ENCODE measurements at places on chromosomes 11 and 22.

- no peak overlapping the region for H3K27ac ChIP-seq
- no peaks in the 10 kb centered on the region for H3K36me3 ChIP-seq
Observed at GRCh38 chr22:39219071-39220039, 25.4 kb downstream of the PDGFB start.

DNA sequence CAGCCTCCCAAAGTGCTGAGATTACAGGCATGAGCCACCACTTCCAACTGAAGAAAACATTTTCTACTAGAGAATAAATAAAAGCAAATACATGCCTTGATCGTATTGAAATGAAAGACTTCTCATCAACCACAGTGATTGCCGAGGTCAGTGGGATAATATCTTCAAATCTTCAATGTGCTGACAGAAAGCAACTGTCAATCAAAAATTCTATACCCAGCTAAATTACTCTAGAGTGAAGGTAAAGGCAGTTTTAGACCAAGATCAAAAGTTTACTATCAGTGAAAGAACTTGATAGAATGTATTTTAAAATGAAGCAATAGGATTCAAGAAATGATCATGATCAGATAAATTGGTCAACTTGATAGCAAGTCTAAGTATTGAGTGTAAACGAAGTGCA is 130.6 kb downstream of the BRD1 start:
- DNase-seq, result no peak
- H3K27ac ChIP-seq, result no peak overlapping the region
- H3K4me1 ChIP-seq, result no peaks in the 10 kb centered on the region
- no peaks in the 10 kb centered on the region for H3K36me3 ChIP-seq
- no peaks in the 10 kb centered on the region for H3K27me3 ChIP-seq

DNA sequence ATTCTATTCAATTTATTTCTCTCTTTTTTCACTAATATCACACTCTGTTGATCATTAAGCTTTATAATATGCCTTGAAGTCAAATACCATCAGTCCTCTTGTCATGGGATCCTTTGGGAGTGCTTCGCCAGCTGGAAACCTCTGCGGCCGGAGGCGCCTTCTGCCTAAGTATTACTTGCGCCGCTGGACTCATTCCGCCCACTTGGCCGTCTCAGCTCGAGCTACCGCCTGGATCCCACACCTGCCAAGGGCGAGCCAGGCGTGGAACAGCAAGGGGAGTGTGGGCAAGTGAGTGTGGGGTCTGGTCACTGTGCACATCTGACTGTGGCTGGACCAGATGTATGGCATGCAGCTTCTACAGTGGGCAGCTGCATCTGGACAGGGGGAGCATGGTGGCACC is 9.1 kb upstream of the MAP6 start:
- no peaks in the 10 kb centered on the region for H3K4me1 ChIP-seq
- H3K27me3 ChIP-seq, result no peaks in the 10 kb centered on the region
- DNase-seq, result no peak
- H3K27ac ChIP-seq, result no peak overlapping the region
- H3K4me3 ChIP-seq, result no peak overlapping the region

GRCh38 chr22:32542677-32543357 is 68.2 kb downstream of the FBXO7 start:
- no peak overlapping the region for H3K4me3 ChIP-seq
- peak overlapping the region; percentile 27 for H3K27ac ChIP-seq
- no peaks in the 10 kb centered on the region for H3K27me3 ChIP-seq
- no peaks in the 10 kb centered on the region for H3K4me1 ChIP-seq

DNA sequence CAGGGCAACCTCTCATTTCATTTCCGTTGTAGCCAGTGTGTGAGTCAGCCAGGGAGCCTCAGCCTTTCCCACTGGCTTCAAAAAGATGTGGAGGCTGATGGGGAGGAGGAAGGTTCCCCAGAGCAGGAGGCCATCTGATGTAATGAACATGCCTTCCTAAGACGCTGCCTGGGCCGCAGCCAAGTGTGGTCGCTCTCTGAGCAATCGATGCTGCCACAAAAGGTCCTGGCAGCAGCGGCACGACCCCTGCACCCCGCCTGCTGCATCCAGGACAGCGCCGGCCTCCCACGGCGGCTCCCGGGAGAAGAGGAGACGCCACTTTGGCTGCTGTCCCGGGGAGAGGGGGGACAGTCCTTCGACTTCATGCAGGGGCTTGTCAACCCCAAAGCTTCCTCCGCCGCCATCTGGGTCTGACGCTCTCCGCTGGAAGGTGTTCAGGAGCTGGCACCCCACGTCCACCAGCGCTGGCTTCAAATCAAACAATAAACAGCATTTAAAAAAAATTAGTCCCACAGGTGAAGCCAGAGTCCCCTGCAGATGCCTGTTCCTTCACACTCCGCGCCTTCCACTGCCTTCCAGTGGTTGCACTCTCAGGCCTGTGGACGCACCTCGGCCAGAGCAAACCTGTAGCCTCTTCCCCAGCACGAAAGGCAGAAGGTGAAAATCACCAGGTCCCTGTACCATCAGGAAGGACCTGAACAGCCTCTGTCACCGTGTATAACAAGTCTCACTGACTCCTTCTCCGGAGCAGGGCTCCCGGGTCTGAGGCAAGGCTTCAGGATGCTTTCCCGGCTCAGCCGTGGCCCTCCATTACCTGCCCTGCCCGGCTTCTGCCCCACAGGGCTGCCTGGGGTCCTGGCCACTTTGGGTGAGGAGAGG is 930.7 kb downstream of the BRD1 start:
- no peaks in the 10 kb centered on the region for H3K27me3 ChIP-seq
- no peak for DNase-seq
- no peaks in the 10 kb centered on the region for H3K36me3 ChIP-seq
- H3K4me3 ChIP-seq, result no peak overlapping the region
- H3K4me1 ChIP-seq, result no peaks in the 10 kb centered on the region

GRCh38 chr11:101336155-101336554 is 206.5 kb upstream of the PGR start:
- no peaks in the 10 kb centered on the region for H3K36me3 ChIP-seq
- H3K4me3 ChIP-seq, result no peak overlapping the region
- DNase-seq, result no peak
- H3K4me1 ChIP-seq, result no peaks in the 10 kb centered on the region
- H3K27ac ChIP-seq, result no peak overlapping the region

DNA sequence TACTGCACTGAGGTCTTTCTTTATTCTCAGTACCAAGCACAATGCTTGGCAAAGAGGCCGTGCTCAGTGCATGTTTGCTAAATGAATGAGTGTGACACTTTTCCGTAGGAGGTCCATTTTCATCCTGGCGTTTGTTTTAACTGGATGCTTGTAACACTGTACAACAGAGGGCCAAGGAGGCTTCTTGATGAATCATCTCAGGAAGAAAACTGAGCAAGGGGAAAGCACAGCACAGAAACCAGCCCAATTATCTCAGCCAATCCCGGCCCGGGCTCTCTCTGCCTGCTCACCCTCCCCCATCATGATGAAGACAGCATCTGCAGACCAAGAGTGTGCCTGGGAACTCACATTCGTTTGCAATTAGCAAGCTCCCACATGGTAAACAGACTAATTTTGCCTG is 570.3 kb downstream of the OPCML start:
- no peak overlapping the region for H3K27ac ChIP-seq
- no peaks in the 10 kb centered on the region for H3K36me3 ChIP-seq
- no peaks in the 10 kb centered on the region for H3K4me1 ChIP-seq
- peaks cover 1% of the 10 kb centered on the region for H3K27me3 ChIP-seq

GRCh38 chr11:121870206-121871045 is 245.6 kb downstream of the BLID start:
- no peaks in the 10 kb centered on the region for H3K36me3 ChIP-seq
- DNase-seq, result no peak
- H3K27me3 ChIP-seq, result no peaks in the 10 kb centered on the region

DNA sequence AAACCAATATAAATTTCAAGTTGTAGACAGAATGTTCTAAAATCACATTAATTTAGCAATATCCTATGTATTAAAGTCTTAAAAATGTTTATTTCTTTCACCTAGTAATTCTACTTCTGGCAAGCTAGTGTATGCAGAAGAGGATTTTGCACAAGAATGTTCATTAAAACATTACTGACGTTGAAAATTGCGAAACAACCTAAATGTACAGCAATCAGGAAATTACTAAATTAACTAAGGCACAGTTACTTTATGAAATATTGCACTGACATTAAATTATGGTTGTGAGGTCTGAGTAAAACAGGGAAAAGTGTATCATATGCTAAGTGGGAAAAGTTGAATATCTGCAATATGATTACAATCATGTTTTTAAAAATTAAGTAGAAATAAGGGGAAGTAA is 4.1 kb downstream of the SLC36A4 start:
- H3K27ac ChIP-seq, result no peak overlapping the region
- H3K4me1 ChIP-seq, result no peaks in the 10 kb centered on the region
- H3K27me3 ChIP-seq, result no peaks in the 10 kb centered on the region

- DNase-seq, result no peak
- H3K4me3 ChIP-seq, result no peak overlapping the region
- H3K4me1 ChIP-seq, result no peaks in the 10 kb centered on the region
- no peaks in the 10 kb centered on the region for H3K27me3 ChIP-seq
- no peaks in the 10 kb centered on the region for H3K36me3 ChIP-seq
Observed at GRCh38 chr11:105975128-105975527, 46.9 kb downstream of the MSANTD4 start.

- H3K36me3 ChIP-seq, result no peaks in the 10 kb centered on the region
Observed at GRCh38 chr11:69520186-69520916, 38.9 kb downstream of the LINC01488 start.

- no peak for DNase-seq
- H3K27me3 ChIP-seq, result no peaks in the 10 kb centered on the region
- no peaks in the 10 kb centered on the region for H3K36me3 ChIP-seq
- no peaks in the 10 kb centered on the region for H3K4me1 ChIP-seq
- no peak overlapping the region for H3K27ac ChIP-seq
Observed at GRCh38 chr11:19474954-19475721, 234.4 kb upstream of the E2F8 start.

- DNase-seq, result no peak
- no peaks in the 10 kb centered on the region for H3K27me3 ChIP-seq
- no peaks in the 10 kb centered on the region for H3K4me1 ChIP-seq
- H3K36me3 ChIP-seq, result no peaks in the 10 kb centered on the region
- H3K27ac ChIP-seq, result no peak overlapping the region
- H3K4me3 ChIP-seq, result no peak overlapping the region
Observed at GRCh38 chr11:85945296-85945695, 90.1 kb downstream of the CCDC83 start.

GRCh38 chr22:17106785-17107546 is 14.2 kb downstream of the TMEM121B start:
- H3K27ac ChIP-seq, result no peak overlapping the region
- H3K36me3 ChIP-seq, result peaks cover 19% of the 10 kb centered on the region
- DNase-seq, result no peak
- H3K27me3 ChIP-seq, result no peaks in the 10 kb centered on the region
- H3K4me3 ChIP-seq, result no peak overlapping the region
- H3K4me1 ChIP-seq, result no peaks in the 10 kb centered on the region

- no peak overlapping the region for H3K27ac ChIP-seq
- DNase-seq, result no peak
- no peak overlapping the region for H3K4me3 ChIP-seq
- no peaks in the 10 kb centered on the region for H3K36me3 ChIP-seq
Observed at GRCh38 chr11:81449588-81450156, 1284.0 kb downstream of the FAM181B start.

Data from prostate gland (tissue), 2 donors.